ENCODE measurements at places on chromosomes 16 and 17.

GRCh38 chr17:16091773-16092172 lies 92.1 kb downstream of the TTC19 start:
- DNase-seq, result no peak

GRCh38 chr16:82630219-82630618 lies 3.5 kb downstream of the CDH13 start:
- no peak for DNase-seq

DNA sequence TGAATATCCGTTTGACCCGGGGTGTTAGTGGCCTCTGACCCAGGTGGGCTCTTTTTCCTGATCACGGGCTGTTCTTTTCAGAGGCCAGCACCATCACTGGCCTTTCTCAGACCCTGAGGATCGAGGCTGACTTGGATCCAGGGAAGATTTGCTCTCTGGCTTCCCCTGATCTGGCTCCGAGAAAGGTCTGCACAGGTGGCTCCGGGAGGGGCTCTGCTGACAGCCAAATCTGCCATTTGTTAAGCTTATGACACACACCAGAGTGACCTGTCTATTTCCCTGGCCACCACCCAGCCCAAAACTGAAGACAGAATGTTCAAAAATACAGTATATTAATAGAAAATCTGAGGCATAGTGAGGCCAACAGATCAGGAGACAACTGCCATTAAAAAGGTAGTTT lies 221.8 kb upstream of the TNRC6C start:
- no peak for DNase-seq

DNA sequence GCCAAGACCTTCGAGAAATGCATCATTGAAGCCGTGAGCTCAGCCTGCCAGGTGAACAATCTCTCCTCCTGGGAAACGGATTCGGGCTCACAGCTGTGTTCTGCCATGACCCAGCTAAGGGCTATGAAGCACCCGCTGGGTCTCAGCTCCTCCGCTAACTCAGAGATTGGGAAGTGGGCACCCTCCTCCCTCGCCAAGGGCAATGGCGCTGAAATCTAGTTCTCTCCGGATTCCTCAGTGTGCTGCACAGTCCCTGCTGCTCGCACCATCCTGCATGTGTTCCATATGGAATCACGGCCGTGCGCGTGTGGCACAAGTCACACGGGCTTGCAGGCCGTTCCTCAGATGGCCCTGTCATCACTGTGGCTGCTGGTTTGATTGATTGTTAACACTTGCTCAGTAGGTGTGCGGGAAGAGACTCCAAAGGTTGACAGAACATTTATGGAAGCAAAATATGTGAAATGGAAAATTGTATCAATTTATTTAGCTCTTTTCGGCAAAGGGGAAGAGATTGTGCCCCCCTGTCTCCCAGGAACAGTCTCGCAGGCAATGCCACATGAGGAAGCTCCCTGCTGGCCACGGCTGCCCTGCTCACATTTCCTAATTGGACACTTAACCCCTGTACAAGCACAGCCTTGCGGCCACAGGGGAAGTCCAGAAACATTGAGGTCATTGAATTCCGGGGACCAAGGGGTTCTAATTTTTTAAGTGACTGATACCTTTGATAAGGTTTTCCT lies 58.8 kb downstream of the RNF213 start:
- DNase-seq, result no peak

- DNase-seq, result no peak
Measured at GRCh38 chr17:67557921-67558320, 159.8 kb upstream of the NOL11 start.

DNA sequence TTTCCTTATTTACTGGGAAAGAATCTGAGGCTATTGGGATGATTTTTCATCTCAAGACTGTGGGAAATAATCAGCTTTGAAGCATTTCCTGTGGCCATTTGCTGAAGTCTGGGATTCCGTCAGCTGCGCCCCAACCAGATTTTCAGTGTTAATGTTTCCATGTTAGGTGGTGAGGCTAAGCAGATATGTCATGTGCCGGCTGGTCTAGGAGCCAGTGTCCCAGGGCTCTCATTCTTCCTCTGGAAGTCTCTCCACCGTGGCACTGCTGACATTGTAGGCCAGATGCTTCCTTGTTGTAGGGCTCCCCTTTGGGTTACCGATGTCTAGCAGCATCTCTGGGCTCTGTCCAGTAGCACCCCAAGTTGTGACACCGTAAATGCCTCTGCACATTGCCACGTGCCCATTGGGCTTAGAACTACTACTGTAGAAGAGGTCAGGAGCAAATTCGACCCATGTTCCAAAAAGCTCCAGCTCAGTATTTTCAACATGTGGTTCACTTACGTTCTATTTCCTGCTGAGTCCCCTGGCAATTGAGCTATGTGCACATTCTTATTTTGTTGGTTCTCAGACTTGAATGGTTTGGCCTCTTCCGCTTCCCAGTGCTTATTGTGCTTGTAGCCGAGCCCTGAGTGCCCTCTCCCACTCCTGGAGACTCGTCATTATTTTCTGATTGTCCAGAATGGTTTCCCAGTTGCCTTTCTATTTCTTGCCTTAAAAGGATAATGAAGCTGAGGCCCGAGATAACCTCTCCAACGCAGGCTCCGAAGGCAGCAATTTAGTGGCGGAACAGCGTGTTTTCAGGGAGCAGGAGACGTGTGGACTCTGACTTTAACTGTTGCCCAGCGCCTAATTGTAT lies 82.2 kb downstream of the SPECC1 start:
- DNase-seq, result no peak

- DNase-seq, result no peak
Measured at GRCh38 chr17:29640413-29640812, 17.7 kb upstream of the CORO6 start.

GRCh38 chr16:57593021-57593420 lies 35.4 kb upstream of the ADGRG1 start:
- DNase-seq, result no peak

DNA sequence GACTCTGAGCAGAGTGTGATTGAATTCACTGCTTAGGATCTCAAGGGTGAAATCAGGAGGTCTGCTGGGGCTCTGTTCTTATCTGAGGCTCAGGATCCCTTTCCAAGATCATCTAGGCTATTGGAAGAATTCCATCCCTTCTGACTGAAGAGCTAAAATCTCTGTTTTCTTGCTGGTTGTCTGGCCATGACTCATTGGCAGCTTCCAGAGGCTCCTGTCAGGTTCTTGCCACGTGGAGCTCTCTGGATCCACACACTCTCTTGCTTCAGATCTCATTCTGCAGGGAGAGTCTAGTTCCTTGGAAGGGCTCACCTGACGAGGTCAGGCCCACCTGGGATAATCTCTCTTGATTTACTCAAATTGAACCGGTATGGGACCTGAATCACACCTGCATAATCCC lies 930.7 kb downstream of the CDH8 start:
- no peak for DNase-seq

- DNase-seq, result no peak
Measured at GRCh38 chr16:79415983-79416640, 184.4 kb downstream of the MAF start.

DNA sequence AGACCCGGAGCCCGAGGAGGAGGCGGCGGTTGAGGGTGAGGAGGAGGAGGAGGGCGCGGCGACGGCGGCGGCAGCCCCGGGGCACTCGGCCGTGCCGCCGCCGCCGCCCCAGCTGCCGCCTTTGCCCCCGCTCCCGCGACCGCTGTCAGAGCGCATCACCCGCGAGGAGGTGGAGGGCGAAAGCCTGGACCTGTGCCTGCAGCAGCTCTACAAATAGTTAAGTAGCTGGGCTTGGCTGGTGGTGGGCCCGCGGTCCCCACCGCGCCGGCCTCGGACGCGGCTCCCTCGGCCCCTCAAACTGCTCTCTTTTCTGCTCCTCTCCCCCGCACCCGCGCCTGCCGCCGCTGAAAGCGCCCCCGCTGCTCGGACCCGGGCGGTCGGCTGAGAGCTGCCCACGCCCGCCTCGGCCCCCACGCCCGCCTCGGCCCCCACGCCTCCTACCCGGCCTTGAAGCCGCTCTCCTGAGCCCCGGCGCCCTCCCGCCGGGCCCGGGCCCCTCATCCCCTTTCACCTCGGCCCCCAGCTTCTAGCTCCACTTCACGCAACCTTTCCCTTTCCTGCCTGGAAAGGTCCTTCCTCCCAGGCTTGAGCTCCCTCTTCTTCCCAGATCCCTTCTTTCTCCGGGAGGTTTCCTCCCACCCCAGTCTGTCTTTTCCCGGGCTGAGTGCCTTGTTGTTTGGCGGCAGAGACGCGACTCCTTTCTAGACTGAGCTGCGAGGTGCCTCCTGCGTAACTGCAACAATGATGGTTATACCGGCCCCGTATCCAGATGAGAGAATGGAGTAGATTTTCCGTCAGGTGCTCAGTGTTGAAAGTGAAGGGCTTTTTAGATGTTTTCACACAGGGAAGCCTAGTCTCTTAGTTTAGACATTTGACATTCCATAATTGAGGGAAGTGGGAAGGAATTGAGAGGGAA lies 850 bp downstream of the PPM1E start:
- no peak for DNase-seq

DNA sequence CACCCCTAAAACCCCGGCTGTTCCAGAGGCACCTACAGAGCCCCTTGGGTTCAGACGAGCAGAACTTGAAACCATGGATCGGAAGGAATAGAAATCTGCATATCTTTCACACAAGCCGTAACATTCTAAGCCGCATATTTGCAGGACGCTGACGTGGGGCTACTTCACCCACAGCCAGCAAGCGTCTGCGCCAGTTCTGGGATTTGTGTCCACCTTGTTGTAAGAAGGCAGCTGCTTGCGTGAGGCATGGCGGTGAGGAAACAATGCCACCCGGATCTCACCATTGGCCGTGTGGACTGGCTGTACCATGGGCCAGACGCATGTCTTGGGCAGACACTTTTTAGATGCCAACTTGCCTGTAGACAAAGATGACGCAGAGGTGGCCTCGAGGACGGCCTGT lies 34.5 kb downstream of the TNFRSF13B start:
- no peak for DNase-seq

- DNase-seq, result no peak
Measured at GRCh38 chr16:81447383-81448101, 2.9 kb downstream of the CMIP start.

DNA sequence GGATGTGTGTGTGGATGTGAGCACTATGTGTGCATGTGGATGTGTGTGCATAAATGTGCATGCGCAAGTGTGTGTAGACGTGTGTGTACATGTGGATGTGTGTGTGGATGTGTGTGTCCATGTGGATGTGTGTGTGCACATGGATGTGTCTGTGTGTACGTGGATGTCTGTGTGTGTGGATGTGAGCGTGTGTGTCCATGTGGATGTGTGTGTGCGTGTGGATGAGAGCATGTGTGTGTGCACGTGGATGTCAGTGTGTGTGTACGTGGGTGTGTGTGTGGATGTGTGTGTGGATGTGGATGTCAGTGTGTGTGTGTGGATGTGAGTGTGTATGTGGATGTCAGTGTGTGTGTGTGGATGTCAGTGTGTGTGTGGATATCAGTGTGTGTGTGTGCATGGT lies 63.6 kb upstream of the DOC2B start:
- DNase-seq, result no peak

GRCh38 chr17:58525239-58525638 lies 10.8 kb upstream of the MTMR4 start:
- no peak for DNase-seq

DNA sequence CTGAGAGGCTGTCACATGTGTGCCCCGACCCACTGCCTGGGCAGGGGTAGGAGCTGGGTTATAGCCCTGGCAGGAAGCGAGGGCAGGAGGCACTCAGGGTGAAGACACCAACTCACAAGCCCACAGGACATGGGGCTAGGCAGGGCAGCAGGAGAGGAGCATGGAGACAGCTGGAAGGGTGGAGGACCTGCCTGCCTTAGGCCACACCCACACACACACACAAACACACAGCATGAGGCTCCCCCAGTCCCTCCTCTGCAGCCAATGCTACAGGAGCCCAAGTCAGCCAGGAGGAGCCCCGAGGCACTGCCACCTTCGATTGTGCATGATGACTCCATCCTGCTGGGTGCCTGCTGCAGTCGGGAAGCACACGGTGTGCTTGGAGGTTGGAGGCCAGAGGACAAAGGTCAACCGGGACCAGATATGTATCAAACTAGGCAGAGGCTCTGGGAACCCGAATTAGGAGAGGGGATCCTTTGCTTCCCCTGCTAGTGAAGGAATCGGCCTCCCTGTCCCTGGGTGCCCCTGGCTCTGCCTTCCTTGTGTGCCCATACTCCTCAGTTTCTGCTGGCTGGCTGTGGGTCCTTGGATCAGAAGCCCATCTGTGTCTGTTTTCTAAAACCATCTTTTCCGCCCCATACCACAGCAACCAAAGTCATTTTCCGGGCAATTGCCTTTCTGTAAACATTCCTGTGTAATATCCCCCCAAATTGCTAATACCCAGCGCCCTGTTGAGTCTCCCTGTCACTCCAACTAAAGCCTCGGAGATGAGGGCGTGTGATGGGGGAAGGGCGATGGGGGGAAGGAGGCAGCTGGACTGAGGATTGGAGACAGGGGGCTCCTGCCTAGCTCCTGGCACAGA lies 20.5 kb downstream of the SRCIN1 start:
- DNase-seq, result no peak

DNA sequence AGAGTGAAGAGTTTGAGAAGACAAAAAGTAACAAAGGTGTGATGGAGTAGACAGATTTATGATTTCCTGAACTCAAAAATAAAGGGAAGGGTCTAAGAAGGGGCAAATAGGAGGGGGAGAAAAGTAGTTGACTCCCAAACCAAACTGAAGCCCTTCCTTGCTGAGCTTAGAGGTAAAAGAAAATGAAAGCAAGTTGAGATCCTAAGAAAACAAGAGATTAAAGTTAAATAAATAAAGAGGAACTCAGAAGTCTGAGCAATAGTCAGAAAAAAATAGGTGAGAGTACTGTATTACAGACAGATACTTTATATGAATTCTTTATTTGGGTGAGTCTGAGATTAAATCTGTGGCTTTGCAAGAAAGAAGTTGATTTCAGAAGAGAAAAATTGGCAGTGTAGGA lies 3.3 kb upstream of the PSMD12 start:
- DNase-seq, result no peak

- no peak for DNase-seq
Measured at GRCh38 chr17:78332991-78333390, 26.9 kb downstream of the SOCS3 start.

DNA sequence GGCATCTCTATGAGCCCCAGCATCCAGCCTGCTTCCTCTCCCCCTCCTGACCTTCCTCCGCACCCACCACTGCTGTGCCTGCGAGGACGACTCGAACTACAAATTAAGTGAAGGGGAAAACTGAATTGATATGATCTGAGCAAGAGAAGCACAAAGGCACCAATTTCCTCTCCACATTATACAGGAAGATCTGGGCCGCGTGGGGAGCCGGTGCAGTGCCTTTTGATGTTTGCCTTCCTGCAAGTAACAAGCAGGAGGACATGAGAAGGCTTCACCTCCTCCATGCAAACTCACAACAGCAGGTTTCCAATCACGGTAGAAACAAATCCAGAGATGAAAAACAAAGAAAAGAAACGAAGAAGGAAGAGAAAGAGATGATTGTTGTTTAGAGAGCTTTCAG lies 57.8 kb upstream of the MMP2 start:
- no peak for DNase-seq

DNA sequence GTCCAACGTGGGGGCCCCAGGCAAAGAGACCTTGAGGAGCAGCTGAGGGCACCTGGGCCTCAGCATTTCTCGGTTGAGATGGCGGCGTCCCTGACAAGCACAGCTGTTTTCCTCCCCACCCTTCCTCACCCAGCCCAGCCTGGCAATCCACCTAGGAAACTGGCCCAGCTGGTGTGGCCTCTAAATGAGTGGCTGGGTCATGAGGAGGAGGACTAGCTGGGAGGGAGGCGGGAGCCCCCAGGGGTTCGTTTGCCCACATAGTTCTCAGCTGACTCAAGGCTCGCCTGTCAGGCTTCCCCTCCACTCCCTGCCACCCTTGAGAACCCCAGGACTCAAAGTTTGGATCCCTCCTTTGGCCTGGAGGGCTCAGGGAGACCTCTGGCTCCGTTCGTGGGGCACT lies 5.9 kb downstream of the RNF222 start:
- no peak for DNase-seq

GRCh38 chr16:28000314-28001169 lies 63.0 kb downstream of the GSG1L start:
- DNase-seq, result no peak

Data from hematopoietic multipotent progenitor cell treated with erythropoietin and hydrocortisone succinate and interleukin-3 and kit ligand, for 8 days (in vitro differentiated cells).